Foreskin melanocyte (primary cell): ENCODE measurements at places on chromosomes 7 and 10.

GRCh38 chr7:112188257-112188656 is 17.9 kb downstream of the DOCK4 start:
- no peak for DNase-seq

DNA sequence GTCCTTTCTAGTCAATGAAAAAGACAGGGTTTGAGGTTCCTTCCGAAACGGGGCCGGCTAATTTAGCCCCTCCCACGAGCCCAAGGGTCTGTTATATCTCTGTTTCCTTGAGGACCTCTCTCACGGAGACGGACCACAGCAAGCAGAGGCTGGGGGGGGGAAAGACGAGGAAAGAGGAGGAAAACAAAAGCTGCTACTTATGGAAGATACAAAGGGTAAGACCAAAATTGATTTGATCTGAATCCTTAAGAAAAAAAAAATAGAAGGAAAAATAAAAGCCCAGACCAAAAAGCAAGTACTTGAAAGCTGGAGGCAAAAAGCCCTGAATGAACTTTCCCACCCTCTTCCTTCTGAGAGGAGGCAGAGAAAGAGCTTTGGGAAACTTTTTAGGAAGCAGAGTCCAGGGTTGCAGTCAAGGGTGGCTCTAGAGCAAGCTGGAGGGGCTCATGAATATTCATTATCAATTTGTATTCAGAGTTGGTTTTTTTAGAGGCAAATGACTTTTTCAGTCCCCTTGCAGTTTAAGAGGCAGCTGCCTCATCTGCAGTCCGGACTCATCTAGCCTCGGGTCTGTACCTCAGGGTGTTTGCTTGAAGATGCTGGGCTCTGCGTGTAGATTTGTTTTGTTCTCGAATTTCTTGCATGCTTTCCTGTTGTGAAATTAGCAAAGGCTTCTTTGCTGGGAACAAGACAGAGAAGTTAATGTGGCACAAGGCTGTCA is at the start of gene ENTPD1:
TSS of gene ENTPD1 (plus strand) at position 123 of the 721 bp plus-strand sequence. CDS start at position 200, 77 bp downstream.
- no peak for DNase-seq

DNA sequence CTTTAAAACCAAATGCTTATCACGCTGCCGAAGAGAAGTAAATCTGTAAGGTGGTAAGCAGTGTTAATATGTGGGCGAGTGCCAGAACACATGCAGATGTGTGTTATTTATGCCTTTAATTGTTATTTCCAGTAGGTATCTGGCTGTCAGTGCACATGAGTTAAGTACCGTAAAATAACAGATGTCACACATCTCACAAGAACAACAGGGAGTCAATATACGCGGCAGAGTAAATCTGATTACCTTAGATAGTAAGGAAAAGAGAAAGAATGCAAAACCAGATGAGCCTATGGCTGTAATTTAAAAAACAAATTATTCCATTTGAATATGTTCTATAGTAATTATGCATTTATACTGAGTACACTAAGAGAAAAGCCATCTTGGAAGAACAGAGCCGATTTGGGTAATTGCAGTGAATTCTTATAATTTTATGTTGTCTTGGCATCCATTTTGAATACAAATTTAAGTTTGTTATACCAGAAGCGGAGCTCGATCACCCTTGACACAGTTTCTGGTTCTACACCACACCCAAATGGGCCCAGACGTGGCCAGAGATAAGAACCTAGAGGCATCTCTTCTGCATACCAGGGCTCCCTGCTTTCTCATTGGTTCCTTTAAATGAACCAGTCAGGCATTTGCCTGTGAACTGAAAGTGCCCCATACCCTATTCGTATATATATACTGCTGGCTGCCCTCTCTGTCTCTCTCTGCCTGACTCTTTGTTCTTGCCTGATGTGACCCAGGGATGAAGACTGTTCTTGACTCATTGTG is 34.8 kb downstream of the DNAJB9 start:
- no peak for DNase-seq

DNA sequence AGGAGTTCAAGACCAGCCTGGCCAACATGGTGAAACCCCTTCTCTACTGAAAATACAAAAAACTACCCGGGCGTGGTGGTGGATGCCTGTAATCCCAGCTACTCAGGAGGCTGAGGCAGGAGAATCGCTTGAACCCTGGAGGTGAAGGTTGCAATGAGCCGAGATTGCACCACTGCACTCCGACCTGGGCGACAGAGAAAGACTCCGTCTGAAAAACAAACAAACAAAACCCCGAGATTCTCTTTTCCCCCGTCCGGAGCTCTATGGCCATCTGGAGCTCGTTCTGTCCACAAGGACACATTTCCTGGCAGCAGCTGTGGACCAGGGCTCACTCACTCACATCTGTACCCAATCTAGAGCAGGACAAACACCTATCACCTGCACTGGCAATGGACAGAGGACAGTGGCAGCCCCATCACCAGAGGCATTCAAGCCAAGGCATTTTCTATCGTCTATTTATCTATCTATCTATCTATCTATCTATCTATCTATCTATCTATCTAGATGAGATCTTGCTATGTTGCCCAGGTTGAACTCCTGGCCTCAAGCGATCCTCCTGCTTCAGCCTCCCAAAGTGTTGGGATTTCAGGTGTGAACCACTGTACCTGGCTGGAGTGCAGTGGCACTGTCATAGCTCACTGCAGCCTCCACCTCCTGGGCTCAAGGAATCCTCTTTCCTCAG is 167.1 kb upstream of the TNRC18 start:
- DNase-seq = no peak

DNA sequence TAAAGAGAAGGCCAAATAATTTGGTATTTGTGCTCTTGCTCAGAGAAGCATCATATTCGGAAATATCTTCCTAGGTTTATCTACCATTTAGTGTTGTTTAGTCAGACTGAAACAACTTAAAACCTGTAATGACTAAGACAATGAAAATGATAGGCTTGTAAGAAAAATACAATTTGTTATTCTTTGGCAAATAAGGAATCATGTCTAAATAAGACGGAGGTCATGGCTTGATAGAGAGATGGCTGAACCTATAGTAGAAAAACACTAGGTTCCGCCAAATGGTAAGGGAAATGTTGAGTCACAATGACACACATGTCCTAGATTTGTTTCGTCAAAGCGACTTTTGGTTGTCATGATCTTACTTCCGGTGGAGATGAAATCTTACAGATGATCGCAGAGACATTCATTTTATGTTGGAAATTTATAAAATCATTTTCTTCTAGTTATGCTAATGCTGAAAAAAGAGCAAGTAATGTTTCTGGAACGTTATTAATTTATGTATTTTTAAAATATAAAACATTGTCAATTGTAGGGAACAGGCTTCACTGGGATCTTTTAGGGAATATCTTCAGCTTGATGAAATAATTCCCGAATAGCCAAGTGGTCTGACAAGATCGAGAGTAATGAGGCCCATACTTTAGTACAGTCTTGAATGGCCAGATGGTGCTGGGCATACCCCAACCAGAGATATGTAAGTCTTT is 1.0 kb downstream of the SRGN start:
- no peak for DNase-seq

GRCh38 chr10:128480601-128481000 is 354.4 kb upstream of the MKI67 start:
- no peak for DNase-seq

DNA sequence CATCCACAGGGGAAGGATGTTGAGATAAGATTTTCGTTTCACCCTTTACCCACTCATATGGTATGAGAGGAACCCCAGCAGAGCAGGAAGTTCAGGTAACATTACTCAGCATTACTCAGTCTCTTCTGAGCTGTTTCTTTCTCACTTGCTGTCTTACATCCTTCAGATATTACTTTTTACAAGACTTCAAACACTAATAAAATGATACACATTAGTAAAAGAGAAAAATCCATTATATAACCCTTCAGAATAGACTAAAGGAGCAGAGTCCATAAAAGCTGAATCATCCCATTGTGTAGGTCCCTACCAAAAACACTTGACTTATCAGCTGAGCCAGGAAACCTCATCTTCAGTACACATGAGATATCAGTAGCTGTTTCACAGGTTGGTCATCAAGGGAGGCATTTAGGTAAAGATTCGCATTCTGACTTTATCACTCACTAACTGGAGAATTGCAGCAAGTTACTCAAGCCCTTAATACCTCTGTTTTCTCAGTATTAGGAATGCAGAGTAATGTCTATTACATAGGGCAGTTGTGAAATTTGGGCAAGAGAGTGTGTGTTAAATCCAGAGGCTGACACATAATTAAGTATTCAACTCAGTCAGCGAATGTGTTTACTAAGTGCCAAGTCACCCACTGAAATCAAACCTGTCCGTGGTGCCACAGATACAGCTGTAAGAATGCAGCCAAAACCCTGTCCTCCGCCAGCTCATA is 44.7 kb downstream of the KLF6 start:
- DNase-seq = no peak

GRCh38 chr7:38105874-38106483 is 72.1 kb upstream of the STARD3NL start:
- peak; percentile 44 for DNase-seq

DNA sequence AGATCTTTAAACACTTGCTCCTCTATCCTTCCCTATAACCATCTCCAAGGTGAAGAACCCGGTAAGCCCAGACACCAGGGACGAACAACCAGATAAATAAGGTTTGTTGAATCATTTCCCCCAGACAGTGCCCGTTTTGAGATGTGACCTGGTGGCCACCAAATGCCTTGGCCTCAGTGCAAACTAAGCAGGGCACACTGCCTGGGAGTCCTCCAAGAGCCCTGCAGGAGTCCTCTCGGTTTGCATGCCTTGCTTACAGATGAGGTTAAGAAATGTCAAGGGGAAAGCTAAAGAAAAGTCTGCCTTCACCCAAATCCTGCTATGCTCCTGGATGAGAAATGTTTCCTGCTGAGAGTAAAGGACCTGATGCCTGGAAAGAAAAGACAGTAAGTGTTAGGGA is 31.6 kb downstream of the SLIT1 start:
- DNase-seq = no peak

GRCh38 chr7:21383227-21384220 is 44.4 kb upstream of the SP4 start:
- DNase-seq = no peak

DNA sequence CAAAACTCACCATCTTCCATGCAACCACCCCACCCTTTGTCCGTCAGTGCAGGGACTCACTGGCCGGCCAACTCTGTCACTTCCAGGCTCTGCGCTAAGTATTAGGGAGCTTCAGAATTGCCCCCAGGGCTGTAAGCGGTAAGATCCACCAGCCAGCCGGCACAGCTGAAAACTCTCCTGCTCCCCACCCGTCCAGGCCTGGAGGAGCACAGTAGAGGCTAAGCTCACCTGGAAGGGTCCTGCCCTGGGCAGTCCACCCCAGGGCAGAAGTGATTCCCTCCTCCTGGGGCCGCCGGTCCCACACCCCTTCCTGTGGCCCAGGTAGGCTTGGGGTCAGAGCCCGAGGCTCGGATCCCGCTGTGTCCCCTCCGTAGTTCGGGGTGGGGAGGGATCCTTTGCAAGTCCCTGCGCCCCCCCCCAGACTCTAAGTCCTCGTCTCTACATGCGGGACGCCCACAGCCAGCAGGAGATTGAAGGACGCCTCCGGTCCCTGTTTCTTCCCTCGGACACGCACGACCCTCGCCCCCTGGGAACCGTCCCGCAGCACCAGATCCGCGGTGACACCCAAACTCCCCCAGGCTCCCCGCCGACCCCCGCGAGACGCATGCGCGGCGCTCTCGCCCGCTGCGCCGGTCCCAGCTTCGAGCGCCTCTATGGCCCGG is 138.9 kb downstream of the ARHGAP22 start:
- no peak for DNase-seq

GRCh38 chr7:149728491-149729375 is 44.7 kb downstream of the ZNF467 start:
- DNase-seq = no peak

DNA sequence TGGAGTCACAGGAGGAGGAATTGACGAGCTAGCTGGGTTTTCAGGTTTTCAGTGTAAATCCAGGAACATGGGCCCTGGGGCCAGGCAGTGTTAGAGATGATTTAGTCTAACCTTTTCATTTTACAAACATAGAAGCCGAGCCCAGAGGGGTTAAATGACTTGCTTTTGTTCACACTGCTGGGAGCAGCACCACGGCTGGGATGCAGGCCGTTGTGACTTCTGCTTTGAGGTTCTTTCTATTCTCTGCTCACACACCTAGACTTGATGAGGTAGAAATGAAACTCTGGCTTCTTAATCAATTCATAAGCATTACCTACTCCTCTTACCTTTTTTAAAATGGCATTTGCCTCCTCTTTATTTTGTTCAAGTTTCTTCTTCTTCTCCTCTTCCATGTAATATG is 36.4 kb downstream of the CREB5 start:
- DNase-seq = no peak

DNA sequence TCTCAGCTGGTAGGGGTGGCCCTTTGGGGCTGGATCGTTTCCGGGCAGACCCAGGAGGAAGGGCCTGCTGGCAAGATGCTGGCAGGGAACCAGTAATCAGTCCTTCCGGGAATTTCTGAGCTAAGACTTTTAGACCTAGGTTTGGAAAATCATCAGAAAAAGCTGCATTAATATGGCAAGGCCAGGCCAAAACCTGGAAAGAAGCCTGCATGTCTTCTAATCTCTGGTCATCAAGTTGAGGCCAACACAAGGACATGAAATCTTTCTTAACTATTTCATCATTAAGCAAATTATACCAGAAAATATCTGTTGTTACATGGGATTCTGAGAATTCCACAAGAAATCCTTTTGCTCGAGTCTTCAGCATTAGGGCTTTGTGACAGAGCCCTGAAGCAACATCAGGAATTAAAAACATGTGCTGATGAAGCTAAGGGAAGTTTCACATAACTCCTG is 19.9 kb downstream of the CPA1 start:
- DNase-seq = no peak

DNA sequence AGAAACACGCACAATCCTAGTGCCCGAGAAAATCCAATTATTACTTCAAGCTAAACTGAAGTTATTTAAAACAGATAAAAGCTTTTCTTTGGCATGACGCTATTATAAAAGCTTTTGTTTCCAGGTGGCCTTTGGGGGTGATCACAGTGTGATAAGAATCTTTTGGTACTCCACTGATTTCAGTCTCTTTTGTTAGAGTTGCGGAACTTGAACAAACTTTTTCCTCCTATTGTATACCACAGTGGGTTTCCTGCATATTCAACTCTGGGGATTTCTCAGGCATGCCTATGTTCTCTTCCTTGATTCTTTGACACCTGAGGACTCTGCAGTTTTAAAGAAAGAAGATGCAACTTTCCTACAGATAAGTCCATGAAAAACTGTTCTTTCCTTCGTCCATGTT is 99.7 kb upstream of the PITRM1 start:
- no peak for DNase-seq

DNA sequence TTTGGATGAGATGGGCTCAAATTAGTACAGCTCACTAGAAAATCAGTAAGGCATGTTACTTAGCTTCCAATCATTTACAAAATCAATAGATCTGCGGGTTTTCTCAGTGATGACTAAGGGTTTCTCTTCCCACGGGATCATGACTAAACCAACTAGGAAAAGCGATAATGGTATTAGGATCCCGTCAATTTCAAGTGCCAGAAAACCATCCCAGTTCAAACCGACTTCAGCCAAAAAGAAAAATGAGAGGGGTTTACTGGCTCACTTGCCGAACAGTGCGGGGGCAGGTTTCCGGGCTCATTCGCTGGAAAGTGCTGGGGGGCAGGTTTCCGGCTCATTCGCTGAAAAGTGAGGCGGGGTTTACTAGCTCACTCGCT is 62.1 kb upstream of the LYZL2 start:
- no peak for DNase-seq

- DNase-seq = no peak
Observed at GRCh38 chr7:65448816-65449504, 75.3 kb downstream of the ZNF92 start.
